ENCODE measurements at places on chromosomes 11 and 22. TPM values are rescaled to one million over a fixed set of nuclear protein-coding genes. Genes with fewer than 3 reads are reported as not detected.

MUC5AC gene
- not detected for total RNA-seq

DEUP1 gene
- total RNA-seq, result not detected

EFEMP2 gene
- 154 TPM for total RNA-seq

PTPRCAP gene
- 0.17 TPM for total RNA-seq

SCN3B gene
- 0.03 TPM for total RNA-seq

OR4A16 gene
- not detected for total RNA-seq

FLRT1 gene
- total RNA-seq, result 0.03 TPM

ACTN3 gene
- total RNA-seq, result not detected

NLRP10 gene
- 6.7 TPM for total RNA-seq

MAP6 gene
- 2.4 TPM for total RNA-seq

SLC15A3 gene
- 10.7 TPM for total RNA-seq

C22orf23 gene
- 0.26 TPM for total RNA-seq

SLC25A17 gene
- total RNA-seq, result 13.9 TPM

KRTAP5-11 gene
- total RNA-seq, result not detected

HEPN1 gene
- total RNA-seq, result not detected

OMP gene
- total RNA-seq, result 0.98 TPM

A4GALT gene
- 41.2 TPM for total RNA-seq

GNAZ gene
- 3.1 TPM for total RNA-seq

TMEM45B gene
- total RNA-seq, result not detected

TEAD1 gene
- 107 TPM for total RNA-seq

MS4A6A gene
- not detected for total RNA-seq

MMP7 gene
- total RNA-seq, result not detected

PTDSS2 gene
- total RNA-seq, result 30.7 TPM

PLEKHA7 gene
- total RNA-seq, result 0.39 TPM

OR52E8 gene
- not detected for total RNA-seq

MUC15 gene
- total RNA-seq, result not detected

PRR33 gene
- not detected for total RNA-seq

NRXN2 gene
- total RNA-seq, result 8.0 TPM

RFPL1 gene
- not detected for total RNA-seq

DDTL gene
- total RNA-seq, result 0.76 TPM

ANO1 gene
- 3.8 TPM for total RNA-seq

ROBO4 gene
- total RNA-seq, result 1.2 TPM

SLC6A5 gene
- not detected for total RNA-seq

INS gene
- not detected for total RNA-seq

GAB4 gene
- total RNA-seq, result not detected

LBHD1 gene
- total RNA-seq, result 3.9 TPM

NCF4 gene
- not detected for total RNA-seq

UPK3A gene
- total RNA-seq, result not detected

DDI1 gene
- not detected for total RNA-seq

GNB1L gene
- total RNA-seq, result 7.9 TPM

SLC43A3 gene
- total RNA-seq, result 18.2 TPM

TMPRSS6 gene
- not detected for total RNA-seq

PATZ1 gene
- total RNA-seq, result 15.7 TPM

Measured in smooth muscle cell of the pulmonary artery (primary cell).